IMR-90 (cell line): ENCODE measurements at places on chromosomes 4 and X.

DNA sequence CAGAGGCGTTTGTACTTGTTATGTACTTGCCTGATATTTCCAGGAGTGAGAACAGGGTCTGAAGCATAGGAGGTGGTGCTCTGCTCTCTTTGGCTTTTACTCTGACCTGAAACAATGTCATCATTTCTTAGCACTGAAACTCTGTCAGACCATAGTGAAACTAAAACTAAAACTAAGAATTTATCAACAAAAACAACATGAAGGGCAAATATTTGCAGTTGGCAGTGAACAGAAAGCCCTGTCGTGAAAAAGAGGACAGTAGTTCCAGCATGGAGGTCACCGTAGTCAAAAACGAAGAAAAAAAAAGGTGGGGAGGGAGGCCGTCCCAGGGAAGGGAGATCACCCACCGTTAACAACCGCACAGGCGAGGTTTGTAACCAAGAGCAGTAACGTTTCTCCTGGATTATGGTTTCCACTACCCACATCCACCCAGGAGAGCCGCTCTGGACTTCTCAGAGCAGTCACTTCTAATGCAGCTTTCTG, 97.5 kb downstream of the ANK2 start:
- no peak for DNase-seq

- DNase-seq, result peak; percentile 43
Observed at GRCh38 chrX:10414862-10415261, 205.5 kb downstream of the MID1 start.

DNA sequence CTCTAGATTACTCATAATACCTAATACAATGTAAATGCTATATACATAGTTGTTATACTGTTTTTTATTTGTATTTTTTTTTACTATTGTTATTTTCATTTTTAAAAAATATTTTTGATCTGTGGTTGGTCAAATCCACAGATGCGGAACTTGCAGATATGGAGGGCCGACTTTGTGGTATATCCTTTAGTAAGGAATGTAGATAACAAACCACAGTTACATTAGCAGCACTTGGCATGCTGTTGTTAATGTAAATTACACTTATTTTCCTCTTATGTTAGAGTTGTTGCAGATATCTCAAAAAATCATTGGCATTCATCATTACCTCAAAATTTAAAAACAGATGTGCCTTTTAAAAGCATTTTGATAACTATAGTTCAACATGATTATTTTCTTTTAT, 151.0 kb downstream of the TMEM164 start:
- DNase-seq, result no peak

- DNase-seq, result no peak
Observed at GRCh38 chr4:152667781-152668180, 12.0 kb downstream of the TMEM154 start.

DNA sequence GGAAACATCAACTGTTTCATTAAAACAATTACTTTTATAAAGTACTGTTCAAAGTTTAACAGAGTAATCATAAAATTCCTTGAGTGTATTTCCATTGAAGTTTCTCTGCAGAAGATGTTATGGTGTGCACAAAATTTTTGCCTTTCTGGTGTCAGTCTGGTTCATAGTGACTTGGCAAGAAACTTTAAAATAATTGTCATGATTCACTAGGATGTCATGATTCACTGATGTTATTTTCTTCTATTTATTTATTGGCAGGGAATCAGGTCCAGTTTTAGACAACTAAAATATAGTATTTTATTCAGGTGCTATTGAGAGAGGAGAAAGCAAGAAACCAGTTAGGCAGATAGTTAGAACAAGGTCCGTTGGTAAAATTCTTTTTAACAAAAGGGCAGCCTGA, 3.8 kb downstream of the UGT2A1 start:
- no peak for DNase-seq

- no peak for DNase-seq
Observed at GRCh38 chr4:105596684-105597083, 44.3 kb downstream of the ARHGEF38 start.

- DNase-seq, result peak; percentile 25
Observed at GRCh38 chrX:148567229-148567628, 66.8 kb downstream of the AFF2 start.

DNA sequence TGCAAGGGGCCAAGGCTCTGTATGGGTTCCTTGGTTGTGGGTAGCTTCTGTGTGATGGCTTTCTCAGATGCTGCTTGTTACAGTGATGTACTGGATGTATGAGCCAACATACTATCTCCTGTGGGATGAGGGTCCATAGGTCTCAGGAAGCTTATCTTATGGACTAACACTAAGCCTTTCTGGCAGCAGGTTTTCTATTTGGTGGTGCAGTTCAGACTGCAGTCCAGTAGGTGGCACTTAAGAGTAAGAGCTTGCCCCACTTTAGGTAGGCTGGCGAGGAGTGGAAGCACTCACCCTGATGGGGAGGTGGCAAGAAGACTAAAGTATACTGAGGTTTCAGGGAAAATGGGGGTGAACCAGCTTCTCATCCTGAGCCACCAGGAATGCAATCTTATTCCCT, 306.7 kb upstream of the MAOA start:
- peak; percentile 19 for DNase-seq

GRCh38 chr4:73477176-73477575, 4.4 kb upstream of the AFM start:
- no peak for DNase-seq

- DNase-seq, result no peak
Observed at GRCh38 chr4:81486502-81486901, 14.8 kb upstream of the RASGEF1B start.

GRCh38 chrX:133916984-133917722, 68.2 kb downstream of the GPC3 start:
- DNase-seq, result no peak

GRCh38 chrX:71143508-71143907, 1.1 kb upstream of the NLGN3 start:
- peak; percentile 41 for DNase-seq

GRCh38 chr4:145315811-145316225, 135.4 kb upstream of the OTUD4 start:
- no peak for DNase-seq

- DNase-seq, result no peak
Observed at GRCh38 chr4:153453402-153453801, 12.8 kb upstream of the TMEM131L start.

- DNase-seq, result no peak
Observed at GRCh38 chr4:87934973-87935372, 40.5 kb upstream of the SPP1 start.
